Stimulated activated CD8-positive, alpha-beta memory T cell treated with anti-CD3 and anti-CD28 coated beads, Interleukin-4, amount 100 ng/mL, for 1 hour (primary cell): ENCODE measurements at places on chromosomes 4 and X.

DNA sequence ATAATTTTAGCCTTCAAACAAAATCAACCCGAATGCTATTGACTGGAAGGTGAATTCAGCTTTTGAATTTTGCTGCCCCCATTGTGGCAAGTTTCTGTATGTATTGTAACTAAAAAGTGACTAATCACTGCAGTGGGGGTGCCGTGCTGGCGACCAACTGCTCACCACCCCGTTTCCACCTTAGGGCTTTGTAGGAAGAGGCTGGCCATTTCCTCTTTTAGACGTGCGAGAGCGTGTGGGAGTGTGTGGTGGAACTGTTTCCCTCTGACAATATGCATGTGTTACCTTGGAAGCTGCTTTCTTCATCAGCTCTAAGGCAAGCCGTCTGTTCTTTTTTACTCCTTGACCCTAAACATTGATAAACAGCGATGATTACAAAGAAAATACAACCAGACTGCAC is 78.8 kb downstream of the SEL1L3 start:
- no peak for DNase-seq

GRCh38 chr4:111924696-111925095 is 220.6 kb upstream of the FAM241A start:
- DNase-seq = no peak

DNA sequence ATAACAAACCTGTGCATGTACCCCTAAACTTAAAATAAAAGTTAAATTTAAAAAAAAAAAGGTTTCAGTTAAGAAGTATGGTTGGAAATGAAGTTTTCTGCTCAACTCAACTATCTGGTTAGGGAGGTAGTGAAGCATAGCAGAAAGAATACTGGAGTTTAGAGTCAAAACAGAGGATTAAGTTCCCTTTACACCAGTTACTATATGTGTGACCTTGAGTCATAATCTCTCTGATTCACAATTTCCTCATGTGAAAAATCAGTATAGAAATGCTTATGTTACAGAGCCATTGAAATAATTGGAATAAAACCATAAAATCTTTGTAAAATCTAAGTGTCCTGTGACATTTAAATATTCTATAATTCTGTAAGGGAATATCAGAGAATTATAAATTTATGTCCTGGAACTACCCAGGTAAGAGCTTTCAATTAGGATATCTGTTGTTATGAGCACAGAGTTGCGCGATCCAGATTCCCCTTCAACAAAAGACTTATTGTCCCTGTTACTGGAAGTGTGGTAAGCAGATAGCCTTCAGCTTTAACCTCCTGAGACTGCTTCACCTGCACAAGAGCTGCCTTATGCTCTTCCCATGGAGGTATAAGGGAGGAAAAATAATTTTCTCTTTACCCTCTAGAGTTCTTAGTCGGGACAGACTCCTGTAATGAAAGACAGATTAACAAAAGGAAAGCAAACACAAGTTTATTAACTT is 203.8 kb upstream of the NRK start:
- DNase-seq = no peak

DNA sequence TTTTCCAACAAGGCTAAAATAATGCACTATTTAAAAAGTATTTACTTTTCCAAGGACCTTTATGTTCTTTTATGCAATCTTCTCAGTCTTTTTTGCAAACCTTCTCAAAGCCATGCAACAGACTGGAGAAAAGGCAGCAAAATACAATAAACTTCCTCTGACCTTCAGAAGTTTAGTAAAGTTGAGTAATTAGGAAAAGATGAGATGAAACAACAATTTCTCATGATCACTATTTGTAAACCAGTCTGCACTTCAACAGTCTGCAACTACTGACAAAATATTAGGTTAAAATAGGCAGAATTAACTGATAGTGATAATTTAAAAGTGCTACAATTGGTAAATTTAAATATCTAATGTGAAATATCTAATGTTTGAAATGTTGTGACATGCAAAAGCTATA is 884.9 kb upstream of the PCDH10 start:
- DNase-seq = no peak

GRCh38 chrX:17655211-17656034 is 81.9 kb upstream of the SCML1 start:
- DNase-seq = no peak

GRCh38 chrX:125681058-125681457 is 361.4 kb downstream of the TEX13C start:
- no peak for DNase-seq

DNA sequence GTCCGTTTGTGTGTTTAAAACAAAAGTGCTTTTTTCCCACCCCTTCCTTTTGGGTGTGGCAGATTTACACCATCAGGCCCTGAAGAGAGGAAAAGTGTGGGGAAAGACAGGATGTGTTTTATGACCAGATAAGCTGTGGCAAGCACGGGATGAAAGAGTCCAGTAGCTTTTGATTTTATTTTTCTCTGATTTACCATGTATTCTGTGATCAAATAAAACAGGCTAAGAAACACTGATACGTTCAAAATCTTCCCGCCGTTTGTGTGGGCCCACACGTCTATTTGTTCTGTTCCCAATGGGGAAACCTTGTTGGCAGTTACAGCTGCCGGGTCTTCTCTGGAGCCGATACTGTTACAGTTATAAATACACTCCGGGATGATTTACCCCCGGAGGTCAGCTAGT is 10.8 kb downstream of the LRP2BP start:
- no peak for DNase-seq

GRCh38 chrX:10288373-10288975 is 131.7 kb downstream of the CLCN4 start:
- DNase-seq = no peak

GRCh38 chr4:38280323-38280706 is 320.1 kb downstream of the PTTG2 start:
- no peak for DNase-seq

- DNase-seq = no peak
These were observed 6.2 kb upstream of the FHDC1 start for GRCh38 chr4:152929888-152930287.

DNA sequence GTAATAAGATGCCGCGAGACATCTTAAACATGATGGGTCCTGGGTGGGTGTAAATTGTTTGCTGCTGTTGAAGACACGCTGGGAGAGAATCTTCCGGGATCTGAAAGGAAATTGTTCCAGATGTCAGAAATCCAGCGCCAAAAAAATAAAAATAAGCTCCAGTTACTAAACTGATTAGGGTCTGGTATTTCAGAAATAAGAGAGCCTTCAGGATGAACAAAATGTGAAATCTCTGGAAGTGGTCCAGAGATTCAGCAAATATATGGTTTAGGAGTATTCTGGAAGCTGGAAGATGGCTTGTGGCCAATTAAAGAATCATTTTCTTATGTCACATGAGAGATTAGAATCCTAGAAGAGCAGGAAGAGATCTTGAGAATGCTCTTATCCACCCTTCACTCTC is 75.8 kb upstream of the NHS start:
- DNase-seq = no peak
